NCI-H526 (cell line): ENCODE measurements at places on chromosomes 13 and 19.

DNA sequence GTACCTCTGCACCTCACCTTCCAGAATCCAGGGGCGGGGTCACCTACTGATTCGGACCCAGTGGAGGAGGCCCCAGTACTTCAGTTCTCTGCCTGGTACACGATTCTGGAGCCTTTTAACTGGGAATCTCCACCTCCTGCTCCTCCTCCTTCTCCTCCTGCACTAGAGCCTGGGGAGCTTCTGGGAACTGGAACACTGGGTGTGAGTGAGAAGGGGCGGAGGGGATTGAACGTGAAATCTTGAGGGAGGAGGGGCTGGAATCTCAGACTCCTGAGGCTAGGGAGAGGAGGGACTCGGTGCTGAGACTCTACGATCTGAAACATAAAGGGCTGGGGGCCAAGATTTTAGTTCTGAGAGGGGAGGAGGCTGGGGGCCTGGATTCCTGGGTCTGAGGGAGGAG is at the start of gene KLK8:
KLK8 (minus strand) TSS at position 90 of the 400 bp plus-strand sequence. CDS start 437 bp downstream, outside the sequence.
- DNase-seq = no peak

GRCh38 chr13:72565893-72566292 is 161.5 kb downstream of the MZT1 start:
- DNase-seq = peak; percentile 63

GRCh38 chr13:113746143-113746525 is 12.9 kb upstream of the TMEM255B start:
- peak; percentile 75 for DNase-seq

- DNase-seq = no peak
These were observed 1017.8 kb upstream of the MIR17HG start for GRCh38 chr13:90329641-90330040.

DNA sequence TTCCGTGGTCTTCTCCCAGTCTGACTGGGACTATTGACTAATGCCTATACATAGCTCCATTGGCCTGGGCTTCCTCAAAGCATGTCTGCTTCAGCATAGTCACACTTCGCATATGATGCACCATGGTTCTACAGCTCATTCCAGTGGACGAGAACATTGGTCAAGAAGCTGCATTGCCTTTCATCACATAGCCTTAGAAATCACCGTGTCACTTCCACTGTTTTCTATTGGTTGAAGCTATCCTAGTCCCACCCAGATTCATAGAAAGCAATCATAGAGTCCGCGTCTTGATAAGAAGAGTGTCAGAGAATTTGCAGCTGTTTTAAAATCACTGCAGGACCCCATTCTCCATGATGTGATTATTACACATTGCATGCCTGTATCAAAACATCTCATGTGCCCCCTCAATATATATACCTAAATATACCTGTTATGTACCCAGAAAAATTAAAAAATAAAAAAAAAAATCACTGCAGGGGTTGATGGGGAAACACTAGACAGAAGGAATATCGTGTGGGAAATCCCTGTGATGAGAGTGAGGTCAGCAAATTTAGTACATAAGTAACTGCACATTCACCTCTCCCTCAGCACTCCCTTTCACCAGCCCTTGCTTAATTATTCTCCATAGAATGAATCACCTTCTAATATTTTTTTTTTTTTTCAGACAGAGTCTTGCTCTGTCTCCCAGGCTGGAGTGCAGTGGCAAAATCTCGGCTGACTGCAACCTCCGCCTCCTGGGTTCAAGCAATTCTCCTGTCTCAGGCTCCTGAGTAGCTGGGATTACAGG is 2.2 kb upstream of the ARHGAP33 start:
- no peak for DNase-seq

DNA sequence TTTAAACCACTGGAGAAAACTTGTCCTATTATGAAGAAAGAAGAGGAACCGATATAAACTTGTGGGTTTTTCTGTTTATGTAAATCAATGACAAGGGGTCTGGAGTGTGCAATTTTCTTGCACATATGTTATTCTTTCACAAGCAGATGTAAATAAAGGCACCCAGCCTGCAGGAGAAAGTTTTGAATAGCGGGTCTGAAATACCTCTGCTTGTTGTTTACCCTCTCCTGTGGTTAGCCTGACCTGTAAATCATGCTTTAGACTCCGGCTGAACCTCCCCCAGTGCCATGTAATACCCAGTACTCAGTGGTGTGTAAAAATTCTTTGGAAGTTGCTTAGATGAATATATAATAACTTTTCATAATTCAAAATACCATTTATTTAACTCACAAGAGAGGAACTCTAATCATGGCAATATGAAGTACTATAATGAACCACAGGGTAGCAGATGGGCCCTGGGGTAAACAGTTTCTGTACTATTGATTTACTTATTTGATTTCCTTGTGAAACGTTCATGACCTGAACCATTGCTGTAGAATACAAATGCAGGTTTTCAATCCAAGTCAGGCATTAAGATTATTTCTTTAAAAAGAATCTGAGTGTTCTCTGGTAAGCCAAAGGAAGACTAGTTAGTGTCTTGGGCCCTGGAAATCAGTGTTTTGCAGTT is 245.1 kb downstream of the LMO7 start:
- no peak for DNase-seq

- peak; percentile 81 for DNase-seq
These were observed 12.9 kb downstream of the NOVA2 start for GRCh38 chr19:45960595-45961235.

DNA sequence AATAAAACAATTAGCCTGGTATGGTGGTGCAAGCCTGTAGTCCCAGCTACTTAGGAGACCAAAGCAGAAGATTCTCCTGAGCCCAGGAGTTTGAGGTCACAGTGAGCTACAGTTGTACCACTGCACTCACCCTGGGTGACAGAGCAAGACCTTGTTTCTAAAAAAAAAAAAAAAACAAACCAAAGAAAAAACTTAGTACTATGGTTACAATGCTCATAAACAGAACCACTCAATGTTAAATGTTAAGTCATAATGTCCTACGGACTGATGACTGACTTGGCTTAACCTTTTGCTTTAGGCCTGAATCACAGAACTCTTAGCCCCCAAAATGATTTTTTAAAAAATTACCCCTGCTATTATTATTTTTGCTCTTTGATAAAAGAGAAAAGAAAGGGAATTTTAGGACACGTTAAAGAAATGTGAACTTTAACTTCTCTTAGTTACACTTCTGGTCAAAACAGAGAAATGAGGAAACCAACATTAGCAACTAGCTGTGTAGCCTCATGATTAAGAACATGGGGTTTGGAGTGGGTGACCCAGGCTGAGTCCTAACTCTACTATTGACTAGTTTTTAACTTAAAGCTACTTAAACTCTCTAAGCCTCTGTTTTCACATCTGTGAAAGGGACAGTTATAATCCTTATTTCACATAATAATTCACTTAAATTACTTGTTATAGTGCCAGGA is 13.7 kb upstream of the ELF1 start:
- DNase-seq = no peak

DNA sequence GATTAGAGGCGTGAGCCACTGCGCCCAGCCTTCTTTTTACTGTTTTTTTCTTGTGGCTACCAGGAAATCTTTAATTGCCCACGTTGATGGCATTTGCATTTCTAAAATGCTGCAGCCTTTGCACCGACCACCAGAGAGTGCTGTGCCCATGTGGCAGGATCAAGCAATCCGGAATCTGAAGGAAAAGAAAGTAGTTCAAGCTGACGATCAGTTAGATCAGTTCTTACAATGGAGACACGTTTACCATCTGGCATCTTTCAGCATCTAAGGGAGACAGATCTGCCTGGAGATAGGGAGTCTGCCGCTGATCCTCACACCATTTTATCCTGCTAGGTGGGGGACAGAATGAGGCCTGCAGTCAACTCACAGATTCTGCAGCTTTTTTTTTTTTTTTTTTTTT is 19.9 kb downstream of the TINCR start:
- DNase-seq = peak; percentile 31

- DNase-seq = no peak
These were observed at the start of gene EDNRB for GRCh38 chr13:77918391-77919245. EDNRB (minus strand) TSS chr13:77918831; CDS start chr13:77918573, 258 bp downstream.

GRCh38 chr19:46748325-46749109 is 2.3 kb upstream of the STRN4 start:
- DNase-seq = peak; percentile 23

- DNase-seq = no peak
These were observed 1227.1 kb downstream of the SLITRK1 start for GRCh38 chr13:82654861-82655855.

GRCh38 chr13:43495732-43496131 is 291.0 kb downstream of the ENOX1 start:
- DNase-seq = no peak

DNA sequence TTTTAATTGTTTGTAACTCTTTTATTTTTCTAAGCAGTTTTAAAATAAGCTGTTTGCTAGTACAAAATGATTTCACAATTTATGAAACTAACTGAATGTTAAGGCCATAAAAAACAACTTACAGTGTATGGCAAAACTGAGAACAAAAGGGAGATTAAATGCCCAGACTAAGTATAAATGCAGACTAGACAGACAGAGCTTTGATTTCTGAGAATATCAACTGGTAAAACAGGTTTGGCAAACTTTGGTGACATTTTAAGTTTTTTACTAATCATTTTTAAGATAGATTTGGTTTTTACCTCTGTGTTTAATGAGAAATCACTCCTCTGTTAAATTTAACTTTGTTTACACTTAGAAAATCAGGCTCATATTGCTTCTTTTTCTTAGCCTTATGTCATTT is 127.5 kb upstream of the KLF5 start:
- no peak for DNase-seq

GRCh38 chr13:107450431-107450830 is 764.9 kb downstream of the LIG4 start:
- no peak for DNase-seq

DNA sequence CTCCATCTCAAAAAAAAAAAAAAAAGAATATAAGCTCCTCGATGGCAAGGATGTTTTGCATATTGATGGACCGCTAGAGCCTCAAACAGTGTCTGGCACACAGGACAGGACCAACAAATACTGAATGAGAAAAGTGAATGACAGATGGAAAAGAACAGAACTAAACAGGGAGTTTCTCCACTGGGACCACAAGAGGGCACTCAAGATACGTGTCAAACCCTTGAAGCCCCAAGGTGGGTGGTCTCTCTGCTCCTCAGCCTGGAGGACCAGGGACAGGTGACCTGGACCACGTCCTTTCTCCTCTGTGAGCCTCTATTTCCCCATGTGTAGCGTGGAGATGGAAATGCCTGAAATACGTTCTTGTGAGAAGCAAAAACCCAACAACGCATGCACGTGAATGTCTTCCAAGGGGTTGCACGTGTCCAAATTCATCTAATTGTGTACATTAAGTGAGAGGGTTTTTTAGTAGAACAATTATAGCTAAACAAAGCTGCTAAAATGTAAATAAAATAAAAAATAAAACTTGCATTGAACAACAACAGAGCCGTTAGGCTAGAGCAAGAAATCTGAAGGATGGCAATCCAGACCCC is 5.7 kb upstream of the CDC42EP5 start:
- DNase-seq = peak; percentile 84

DNA sequence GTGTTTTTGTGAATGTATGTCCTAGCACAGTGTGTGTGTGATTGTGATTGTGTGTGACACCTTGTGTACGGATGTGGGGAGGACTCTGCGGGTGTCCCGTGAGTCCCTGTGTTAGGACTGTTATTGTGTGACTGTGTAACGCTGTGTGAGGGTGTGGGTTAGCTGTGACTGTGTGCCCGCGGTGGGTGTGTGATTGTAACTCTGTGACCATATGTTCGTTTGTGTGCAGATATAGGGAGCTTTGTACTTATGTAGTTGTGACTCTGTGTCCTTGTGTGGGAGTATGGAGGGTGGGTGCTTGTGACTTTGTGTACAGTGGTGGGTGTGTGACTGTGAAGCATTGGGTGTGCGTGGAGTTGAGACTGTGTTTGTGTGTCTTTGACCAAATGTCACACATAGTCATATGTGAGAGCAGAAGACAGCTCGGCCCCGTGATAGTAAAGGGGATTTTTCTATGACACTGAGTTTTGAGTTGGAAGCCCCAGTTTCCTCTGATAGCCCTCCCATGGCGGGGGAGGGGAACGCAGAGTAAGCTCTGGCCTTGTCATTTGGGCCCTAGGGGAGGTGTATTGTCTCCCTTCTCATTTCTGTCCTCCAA is 949 bp upstream of the ZNF260 start:
- peak; percentile 62 for DNase-seq

DNA sequence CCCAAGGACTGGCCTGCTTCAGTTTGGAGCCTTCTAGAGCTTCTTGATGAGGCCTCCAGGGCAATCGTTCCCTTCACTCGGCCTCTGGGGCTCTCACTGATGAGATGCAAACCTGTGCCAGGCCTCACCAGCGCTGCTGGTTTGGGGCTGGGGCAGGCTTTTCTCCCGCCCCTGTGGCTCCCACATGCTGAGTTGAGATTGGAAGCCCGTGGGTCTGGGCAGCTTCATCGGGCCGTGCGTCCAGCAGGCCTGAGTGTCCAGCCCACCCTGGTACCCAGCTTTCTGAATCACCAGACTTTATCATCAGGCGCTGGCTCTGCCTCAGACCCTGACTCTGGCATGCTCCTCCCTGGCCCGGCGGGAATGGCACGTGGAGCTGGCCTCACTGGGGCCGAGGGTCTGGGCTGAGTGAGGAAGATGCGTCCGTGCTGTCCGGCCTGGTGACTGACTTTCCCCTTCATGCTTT is 4.3 kb downstream of the CALM3 start:
- no peak for DNase-seq

GRCh38 chr13:52862358-52863206 is 14.1 kb upstream of the PCDH8 start:
- peak; percentile 67 for DNase-seq

- no peak for DNase-seq
These were observed 26.2 kb upstream of the ATP8A2 start for GRCh38 chr13:25345576-25345975.
